Activated T-helper 1 cell treated with anti-CD3 and anti-CD28 coated beads, Interleukin-2, amount 50 U/mL, for 16 hours (primary cell): ENCODE measurements at places on chromosomes 13 and 19.

- no peak for DNase-seq
Measured at GRCh38 chr13:113179374-113180230, 21.2 kb downstream of the PROZ start.

- no peak for DNase-seq
Measured at GRCh38 chr19:50181121-50181520, 18.0 kb upstream of the IZUMO2 start.

- DNase-seq = no peak
Measured at GRCh38 chr19:35377656-35378055, 6.8 kb downstream of the GPR42 start.

GRCh38 chr13:106911020-106911419 is 343.1 kb upstream of the ARGLU1 start:
- DNase-seq = no peak

DNA sequence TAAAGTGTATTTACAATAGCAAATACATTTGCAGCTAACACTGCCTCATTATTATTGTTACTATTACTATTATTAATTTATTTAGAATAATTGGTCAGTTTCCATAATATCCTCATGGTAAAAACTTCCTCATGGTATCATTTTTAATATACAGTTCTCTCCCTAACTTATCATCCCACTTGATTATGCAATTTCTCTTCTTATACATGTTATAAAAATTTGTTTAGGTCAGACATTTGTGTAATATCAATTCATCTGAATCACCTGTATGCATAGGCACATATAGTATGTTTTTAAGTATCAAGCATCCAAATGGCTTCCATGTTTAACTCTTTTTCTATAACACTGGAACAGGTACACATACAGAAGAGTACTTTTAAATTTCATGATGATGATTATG is 210.8 kb upstream of the STARD13 start:
- DNase-seq = no peak

GRCh38 chr13:27117158-27117557 is 54.5 kb downstream of the USP12 start:
- DNase-seq = no peak

GRCh38 chr13:35086667-35087066 is 144.6 kb downstream of the NBEA start:
- no peak for DNase-seq

- no peak for DNase-seq
Measured at GRCh38 chr13:51728275-51728673, 75.7 kb downstream of the DHRS12 start.

DNA sequence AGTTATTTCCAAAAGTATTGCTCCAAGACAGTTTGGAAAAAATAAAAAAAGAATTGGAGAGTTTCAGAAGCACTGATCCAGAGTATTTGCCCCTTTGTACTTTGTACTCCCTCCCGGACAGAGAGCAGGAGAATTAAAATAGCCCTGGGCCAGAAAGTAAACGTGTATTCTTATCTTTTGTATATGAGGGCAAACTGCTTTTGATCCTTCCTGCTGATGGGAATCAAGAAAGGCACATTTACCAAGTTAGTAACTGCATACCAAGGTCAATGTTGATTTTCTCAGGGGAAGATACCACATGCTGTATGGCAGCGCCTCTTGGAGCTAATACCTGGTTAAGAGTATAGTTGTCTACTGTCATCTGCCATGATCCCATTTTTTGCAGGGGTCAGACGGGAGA is 10.9 kb upstream of the RB1 start:
- DNase-seq = no peak
